ENCODE measurements at places on chromosomes 3 and 15. TPM values are rescaled to one million over a fixed set of nuclear protein-coding genes. Genes with fewer than 3 reads are reported as not detected.

Gene PLA2G4E
- total RNA-seq: not detected

Gene TP63
- total RNA-seq: not detected

Gene WDR93
- not detected for total RNA-seq

GRCh38 chr3:39783680-39784079 lies 25.7 kb upstream of the MYRIP start:
- DNase-seq: no peak

DNA sequence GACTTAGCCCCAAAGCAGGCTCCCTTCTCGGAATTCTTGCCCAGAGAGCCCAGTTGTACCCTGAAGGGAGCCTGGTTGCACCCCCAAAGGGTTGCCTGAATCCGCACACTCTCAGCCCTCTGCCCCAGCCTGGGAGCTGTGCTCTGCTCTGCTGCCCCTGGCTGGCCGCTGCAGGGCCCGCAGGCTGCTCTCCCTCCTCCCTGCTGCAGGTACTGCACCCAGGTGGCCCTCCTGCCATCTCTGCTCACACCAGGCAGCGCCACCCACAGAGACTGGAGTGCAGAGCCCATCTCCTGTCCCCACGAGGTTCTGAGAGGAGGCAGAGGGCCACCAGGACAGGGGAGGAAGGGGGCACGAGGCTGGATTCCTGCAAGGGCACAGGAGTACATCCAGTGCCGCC lies 134.2 kb upstream of the NSMCE3 start:
- DNase-seq: no peak

GRCh38 chr3:99762901-99763300 lies 54.8 kb upstream of the CMSS1 start:
- no peak for DNase-seq

DNA sequence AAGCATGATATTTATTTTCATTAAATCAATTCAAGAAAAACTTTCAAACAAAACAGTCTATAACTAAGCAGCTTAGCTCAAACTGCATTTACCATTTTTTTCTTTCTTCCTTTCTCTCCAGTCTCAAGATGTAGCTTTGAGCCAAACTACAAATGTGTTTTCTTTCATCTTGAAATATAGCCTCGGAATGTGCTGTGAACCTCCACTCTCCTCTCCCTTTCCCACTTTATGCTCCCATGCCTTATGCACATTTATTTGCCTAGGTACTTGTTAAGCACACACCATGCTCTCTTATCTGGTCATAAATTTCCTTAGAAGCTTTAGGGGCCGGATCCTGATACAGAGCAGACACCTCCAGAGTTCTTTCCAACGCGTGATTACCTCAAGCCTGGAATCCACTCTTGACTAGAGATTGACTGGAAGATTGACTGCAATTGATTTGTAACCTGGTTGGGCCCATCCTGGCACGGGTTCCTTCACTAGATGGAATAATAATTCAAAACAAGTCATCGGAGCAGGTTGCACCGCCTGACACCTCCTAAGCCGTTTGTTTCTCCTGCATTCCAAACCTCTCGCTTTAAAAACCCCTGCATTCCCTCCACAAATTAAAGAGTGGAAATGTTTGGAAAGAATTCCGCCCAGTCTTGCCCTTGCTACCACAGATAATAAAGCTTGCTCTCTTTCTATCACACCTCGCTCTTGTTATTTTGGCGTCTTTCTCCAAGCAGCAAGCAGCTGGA lies 344.7 kb downstream of the CHL1 start:
- no peak for DNase-seq

GRCh38 chr3:20527368-20527767 lies 341.4 kb upstream of the SGO1 start:
- DNase-seq: no peak

DNA sequence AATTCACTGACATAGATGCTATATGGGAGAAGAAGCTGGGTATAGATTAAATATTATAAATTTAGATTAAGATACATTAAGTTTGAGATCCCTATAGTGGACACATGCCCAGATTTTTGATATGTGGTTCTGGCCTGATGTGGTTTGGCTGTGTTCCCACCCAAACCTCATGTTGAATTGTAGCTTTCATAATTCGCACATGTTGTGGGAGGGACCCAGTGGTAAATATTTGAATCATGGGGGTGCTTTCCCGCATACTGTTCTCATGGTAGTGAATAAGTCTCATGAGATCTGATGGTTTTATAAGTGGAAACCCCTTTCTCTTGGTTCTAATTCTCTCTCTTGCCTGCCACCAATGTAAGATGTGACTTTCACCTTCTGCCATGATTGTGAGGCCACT lies 189.4 kb upstream of the CD96 start:
- no peak for DNase-seq

DNA sequence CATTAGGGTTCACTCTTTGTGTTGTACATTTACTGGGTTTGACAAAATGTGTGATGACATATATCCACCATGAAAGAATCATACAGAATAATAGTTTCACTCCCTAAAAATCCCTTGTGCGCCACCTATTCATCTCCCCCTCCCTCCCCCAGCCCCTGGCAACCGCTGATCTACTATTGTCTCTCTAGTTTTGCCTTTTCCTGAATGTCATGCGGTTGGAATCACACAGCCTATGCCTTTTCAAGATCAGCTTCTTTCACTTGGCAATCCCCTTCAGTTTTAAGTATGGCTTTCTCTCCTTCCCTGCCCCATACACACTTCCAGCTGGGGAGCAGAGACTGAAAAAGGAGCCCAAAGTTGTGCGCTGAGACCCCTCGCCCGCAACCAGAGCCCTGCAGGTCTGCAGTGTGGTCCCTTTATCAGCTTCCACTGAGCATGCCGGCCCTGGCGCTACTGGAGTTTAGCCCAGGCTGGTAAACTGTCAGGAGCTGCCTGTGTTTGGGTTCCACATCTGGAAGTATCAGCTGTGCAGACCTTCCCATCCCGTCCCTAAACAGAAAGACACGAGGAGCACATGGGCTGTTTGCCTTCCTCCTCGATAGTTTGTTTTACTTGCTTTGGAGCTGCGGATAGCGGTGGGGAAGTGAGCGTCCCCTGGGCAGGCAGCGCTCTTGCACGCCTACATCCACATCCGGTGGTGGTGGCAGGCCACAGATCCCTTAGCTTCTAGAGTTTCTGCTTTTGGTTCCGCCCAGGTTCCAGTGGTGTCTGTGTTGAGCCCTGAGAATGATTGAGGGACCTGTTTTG lies 12.3 kb downstream of the BOC start:
- no peak for DNase-seq

- no peak for DNase-seq
Measured at GRCh38 chr3:191026746-191027145, 164.3 kb upstream of the GMNC start.

GRCh38 chr3:3200632-3201212 lies 21.2 kb upstream of the CRBN start:
- peak; percentile 14 for DNase-seq

DNA sequence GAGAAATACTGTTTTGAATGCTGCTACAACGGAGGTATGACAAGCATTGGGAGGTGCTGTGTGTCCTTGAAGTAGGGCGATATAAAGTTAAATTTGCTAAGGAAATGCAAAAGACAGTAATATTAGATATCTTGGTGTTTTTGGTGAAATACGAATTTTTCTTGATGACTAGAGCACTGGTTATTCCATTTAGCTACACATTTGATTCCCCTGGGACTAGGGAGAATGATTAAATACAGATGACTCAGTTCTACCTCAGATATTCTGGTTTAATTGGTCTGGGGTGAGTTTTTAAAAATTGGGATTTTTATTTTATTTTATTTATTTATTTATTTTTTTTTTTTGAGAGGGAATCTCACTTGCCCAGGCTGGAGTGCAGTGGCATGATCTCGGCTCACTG lies 18.7 kb upstream of the GADL1 start:
- DNase-seq: no peak

DNA sequence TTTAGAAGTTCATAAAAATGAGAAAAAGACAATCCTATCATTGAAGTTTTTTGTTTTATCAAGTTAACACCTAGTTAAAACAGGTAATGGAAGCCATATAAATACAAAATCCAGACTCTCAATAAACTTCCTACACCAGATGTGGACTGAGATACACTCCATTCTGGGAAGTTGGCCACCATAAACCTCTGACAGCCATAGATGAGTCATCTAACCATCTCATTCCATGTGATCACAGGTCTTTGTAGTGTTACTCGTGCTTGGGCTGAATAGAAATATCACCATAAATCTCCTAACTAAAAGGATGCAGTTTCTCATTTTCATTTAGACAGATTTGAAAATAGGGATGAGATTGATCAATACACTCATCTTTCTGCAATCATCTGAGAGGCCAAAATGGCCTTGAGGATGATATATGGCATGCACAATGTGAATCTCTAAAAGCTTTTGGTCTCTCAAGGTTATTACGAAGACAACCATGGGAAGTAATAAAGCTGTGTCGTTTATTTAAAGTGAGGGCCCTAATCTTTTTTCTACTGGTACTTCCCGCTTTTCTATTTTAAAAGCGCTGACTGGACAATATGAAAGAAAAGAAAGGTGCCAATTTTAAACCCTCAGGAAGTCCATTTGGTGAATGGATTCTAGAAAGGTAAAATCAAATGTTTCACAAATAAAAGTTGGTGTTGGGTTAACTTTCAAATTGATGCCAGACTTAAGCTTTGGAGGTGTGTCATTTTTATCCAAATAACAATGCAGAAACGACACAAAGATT lies 155.5 kb downstream of the POLR2M start:
- DNase-seq: no peak

GRCh38 chr3:117793622-117794265 lies 1084.2 kb downstream of the TUSC7 start:
- DNase-seq: no peak

DNA sequence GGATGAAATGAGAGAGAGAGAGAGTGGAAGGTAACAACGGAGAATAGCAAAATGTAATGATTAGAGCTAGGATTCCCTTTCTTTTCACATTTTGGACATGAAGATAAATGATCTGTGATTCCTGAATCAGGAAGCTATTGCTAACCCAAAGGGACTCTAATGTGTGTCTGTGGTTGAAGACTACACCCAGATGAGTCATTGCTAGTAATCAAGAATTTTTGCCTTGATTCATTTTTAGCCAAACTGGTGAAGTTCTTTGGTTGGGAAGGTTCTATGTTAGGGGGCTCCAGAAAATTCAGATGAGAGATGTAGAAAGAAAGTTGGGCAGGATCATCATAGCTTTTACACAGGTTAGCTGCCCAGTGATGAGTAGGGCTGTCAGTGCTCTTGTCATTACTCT lies 116.4 kb downstream of the DUT start:
- DNase-seq: no peak

- no peak for DNase-seq
Measured at GRCh38 chr3:170802164-170803151, 67.5 kb downstream of the RPL22L1 start.

DNA sequence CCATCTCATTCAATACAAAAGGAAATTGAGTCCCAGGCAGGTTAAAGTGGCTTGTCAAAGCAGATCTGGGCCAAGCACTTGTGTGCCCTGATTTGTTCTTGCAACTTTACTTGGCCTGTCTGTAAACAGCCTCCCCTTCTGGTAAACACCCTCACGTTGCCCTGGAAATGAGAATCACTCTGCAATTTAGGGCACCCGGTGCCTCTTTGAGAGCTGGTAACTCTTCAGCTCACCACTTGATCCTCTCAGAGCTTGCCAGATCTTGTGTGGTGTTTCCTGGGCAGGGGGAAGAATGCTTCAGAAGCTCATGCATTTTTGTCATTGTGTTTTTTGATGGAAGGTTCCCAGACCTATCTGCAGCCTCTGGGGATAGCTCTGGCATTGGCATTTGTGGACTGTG lies 11.3 kb downstream of the MED12L start:
- DNase-seq: no peak

DNA sequence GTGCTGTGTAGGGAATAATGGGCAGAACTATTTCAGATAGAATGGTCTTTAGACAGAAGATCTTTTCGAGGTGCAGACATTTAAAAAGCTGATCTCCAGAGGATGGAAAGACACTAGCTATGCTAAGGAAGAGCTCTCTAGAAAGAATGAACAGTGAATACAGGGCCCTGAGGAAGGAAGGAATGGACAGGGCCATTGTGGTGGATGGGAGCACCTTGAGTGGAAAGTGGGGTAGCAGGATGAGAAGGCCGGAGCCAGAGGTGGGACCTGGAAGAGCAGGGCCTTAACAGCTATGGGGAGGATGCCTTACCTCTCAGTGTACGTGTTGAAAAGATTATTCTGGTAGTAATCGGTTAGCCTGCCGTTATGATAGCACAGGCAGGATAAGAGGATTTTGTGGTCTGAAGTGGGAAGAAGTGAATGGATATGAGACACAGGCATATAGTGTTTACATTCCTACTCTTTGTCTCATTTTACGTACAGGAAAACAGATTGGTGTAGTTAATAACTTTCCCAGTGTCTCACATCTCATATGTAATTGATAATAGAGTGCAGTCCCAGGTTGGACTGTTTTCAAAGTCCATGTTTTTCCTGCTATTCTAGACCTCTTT lies 172.4 kb downstream of the KLHL25 start:
- no peak for DNase-seq

DNA sequence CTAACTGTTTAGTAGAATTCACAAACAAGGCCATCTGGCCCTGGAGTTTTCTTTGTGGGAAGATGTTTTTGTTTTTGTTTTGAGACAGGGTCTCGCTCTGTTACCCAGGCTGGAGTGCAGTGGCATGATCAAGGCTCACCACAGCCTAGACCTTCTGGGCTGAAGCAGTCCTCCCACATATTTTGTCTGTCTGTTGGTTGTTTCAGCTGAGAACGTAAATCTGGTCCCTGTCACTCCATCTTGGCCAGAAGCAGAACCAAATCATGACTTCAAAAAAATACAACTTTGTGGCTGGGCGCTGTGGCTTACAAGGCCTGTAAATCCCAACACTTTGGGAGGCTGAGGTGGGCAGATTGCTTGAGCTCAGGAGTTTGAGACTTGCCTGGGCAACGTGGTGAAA lies 27.1 kb downstream of the MRAS start:
- no peak for DNase-seq

GRCh38 chr3:125350597-125350996 lies 24.5 kb downstream of the ZNF148 start:
- no peak for DNase-seq

- no peak for DNase-seq
Measured at GRCh38 chr15:88647351-88648105, 8.7 kb downstream of the ISG20 start.

DNA sequence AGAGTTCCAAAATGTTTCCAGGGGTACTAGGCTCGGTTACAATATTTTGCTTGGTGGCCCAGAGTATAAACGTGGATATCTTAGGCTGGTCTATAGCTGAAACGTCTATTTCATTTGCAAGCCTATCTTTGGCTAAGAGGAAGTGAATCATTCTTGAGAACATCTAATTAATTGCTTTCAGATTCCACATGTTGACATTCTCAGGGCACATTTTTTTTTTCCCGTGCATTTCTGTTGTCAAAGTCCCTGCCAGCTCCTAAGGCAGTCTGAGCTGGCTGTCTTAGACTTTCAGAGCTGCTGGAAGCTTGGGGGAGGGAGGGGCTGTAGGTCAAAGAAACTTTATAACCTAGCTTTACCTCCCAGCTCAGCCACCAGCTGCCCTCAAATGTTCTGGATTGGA lies 23.2 kb upstream of the LAMP3 start:
- no peak for DNase-seq
